ENCODE measurements at places on chromosomes 5 and 9. TPM values are rescaled to one million over a fixed set of nuclear protein-coding genes. Genes with fewer than 3 reads are reported as not detected.

DNA sequence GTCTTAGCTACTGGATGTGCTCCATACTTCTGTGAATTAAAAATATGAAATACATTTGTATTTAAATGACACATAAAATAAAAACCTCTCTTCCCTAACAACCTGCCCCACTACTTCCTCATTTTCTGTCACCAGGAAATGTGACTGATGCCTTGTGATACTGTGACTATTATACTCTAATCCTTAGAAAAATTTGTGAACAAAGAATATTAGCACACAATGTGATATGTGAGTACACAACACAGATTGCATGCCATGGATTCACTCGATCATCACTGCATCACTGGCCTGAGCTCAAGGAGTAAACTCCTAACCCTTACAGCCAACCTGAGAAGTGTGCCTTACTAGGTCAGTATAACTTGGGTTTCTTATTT lies 281.0 kb downstream of the EFNA5 start:
- DNase-seq: peak; percentile 16

DNA sequence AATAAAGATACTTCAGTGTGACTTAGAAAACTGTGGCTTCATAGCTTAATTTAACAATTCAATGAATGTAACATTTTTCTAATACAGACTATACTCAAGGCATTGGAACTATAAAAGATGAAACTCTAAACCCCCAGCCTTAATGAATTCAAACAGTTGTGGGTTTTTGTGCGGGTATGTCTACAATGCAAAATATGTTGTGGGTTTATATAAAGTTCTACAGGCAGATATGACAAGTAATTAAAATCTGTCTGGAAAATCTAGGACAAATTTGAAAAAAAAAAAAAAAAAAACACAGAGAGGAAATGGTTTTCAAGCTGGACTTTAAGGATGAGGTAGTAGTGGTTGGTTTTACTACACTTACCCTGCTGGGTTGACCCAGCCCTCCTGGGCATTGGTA lies 467.5 kb upstream of the TLE4 start:
- DNase-seq: no peak

Gene PRUNE2
- 13.2 TPM for total RNA-seq

DNA sequence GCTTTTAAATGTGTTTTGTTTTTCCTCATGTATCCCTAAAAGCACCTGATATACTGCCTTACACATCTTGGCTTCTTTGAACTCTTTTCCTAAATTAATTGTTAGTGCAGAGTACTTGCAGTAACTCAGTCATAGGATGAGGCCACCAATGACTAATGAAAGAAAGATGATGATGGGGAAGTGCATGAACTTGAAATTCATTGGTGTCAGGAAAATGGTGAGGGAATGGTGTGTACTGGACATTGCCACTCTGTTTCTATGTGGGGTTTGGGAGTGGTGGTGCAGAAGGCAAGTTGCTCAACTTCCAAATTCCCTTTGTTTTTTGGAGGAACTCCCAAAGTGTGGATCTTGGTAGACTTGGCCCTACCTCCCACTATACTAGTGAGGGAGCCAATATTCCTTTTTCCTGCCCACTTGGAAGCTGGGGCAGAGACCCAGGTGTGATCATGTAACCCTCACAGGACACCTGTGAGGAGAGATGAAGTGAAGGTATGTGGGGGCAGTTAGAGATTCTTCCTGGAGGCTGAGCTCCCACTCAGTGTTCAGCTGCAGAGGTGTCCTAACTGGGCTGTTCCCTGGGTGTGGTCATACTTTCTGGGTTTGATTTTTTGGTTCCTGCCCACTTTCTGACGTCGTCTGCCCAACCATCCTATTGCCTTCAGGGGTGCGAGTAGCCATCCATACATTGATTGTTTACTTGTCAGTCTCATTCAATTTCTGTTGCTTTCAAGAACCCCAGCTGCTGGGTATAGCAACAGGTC lies 298.5 kb downstream of the MAST4 start:
- DNase-seq: no peak

DNA sequence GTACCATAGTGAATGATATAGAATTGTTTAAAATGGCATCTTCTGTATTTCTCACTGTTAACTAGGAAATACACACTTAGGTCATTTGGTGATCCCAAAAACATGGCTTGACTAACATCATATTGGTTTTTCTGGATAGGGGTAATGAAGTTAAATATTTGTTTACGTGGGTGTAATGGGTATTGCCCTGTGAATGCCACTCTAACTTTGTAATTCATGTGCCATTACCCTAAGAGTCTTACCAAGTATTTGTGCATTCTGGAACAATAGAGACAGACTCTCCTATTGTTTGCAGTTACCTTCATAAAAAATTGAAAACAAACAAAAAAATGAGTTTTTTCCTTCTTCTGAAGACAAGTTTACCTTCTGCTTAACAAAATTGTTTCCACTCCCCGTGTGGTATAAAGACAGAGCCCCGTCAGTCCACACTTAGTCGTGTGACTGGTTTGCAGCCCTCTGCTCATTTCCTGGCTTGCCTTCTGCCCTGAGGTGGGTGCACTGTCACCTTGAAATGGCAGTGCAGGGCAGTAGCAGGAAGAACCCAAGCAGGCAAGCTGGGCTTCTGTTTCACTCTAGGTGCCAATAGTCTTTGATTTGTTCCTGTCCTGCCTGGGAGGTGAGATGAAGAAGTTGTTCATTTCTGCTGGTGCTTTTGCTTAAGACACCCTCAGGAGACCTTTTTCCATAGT lies 9.6 kb upstream of the CATSPER3 start:
- no peak for DNase-seq

DNA sequence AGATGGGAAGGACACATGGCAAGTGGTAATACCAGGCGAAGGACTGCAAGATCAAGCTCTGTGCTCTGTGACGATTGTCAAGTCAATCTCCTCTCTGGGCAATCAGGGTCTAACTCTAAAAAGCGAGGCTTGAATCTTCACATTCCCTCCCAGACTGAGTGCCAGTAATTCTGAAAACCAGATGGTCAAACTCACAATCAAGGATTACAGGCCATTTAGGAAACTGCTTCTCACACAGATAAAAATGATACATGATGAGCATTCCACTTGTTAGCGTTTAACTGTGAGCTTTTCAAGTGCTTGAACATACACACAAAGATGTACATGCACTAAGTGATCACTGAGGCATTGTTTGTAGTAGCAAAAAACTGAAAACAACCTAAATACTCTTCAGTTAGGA lies 210.1 kb downstream of the TRIM32 start:
- no peak for DNase-seq

Gene SPIN1
- total RNA-seq: 56.3 TPM

Gene CLIC3
- total RNA-seq: 0.27 TPM

DNA sequence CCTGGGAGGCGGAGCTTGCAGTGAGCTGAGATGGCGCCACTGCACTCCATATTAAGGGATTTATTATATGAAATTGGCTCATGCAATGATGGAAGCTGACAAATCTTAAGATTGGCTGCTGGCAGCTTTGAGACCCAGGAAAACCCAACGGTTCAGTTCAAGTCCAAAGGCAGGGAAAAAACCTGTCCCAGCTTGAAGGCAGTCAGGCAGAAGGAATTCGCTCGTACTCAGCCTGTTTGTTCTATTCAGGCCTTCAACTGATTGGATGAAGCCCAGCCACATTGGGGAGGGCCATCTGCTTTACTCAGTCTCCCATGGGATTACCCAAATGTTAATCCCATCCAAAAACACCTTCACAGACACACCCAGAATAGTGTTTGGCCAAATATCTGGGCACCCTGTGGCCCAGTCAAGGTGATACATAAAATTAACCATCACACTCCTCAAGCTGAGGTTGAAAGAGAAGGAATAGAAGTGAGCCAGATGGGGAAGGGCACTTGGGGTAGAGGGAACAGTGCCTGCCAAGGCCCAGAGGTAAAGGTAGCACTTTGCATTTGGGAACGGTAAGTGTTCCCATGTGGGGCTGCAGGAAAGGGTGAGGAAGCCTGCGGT lies 8.5 kb upstream of the ORM1 start:
- no peak for DNase-seq

Gene PTGS1
- 2.7 TPM for total RNA-seq

Gene C5orf52
- total RNA-seq: not detected

GRCh38 chr9:135908093-135908753 lies 877 bp upstream of the CAMSAP1 start:
- DNase-seq: no peak

- peak; percentile 63 for DNase-seq
Measured at GRCh38 chr5:368183-369084, 46.9 kb downstream of the AHRR start.

Gene HMGCS1
- total RNA-seq: 23.5 TPM

Gene TAF11L10
- total RNA-seq: not detected

Gene COL15A1
- total RNA-seq: 186 TPM

GRCh38 chr5:106205916-106206571 lies 1464.7 kb downstream of the EFNA5 start:
- DNase-seq: no peak

- DNase-seq: no peak
Measured at GRCh38 chr9:113882636-113883164, 6.6 kb downstream of the ZNF618 start.
